GM12864 (cell line): ENCODE measurements at places on chromosomes 12 and 14.

GRCh38 chr12:131984334-131984733 lies 34.6 kb downstream of the EP400 start:
- no peak for DNase-seq

GRCh38 chr12:11763760-11764520 lies 114.5 kb downstream of the ETV6 start:
- DNase-seq = no peak

DNA sequence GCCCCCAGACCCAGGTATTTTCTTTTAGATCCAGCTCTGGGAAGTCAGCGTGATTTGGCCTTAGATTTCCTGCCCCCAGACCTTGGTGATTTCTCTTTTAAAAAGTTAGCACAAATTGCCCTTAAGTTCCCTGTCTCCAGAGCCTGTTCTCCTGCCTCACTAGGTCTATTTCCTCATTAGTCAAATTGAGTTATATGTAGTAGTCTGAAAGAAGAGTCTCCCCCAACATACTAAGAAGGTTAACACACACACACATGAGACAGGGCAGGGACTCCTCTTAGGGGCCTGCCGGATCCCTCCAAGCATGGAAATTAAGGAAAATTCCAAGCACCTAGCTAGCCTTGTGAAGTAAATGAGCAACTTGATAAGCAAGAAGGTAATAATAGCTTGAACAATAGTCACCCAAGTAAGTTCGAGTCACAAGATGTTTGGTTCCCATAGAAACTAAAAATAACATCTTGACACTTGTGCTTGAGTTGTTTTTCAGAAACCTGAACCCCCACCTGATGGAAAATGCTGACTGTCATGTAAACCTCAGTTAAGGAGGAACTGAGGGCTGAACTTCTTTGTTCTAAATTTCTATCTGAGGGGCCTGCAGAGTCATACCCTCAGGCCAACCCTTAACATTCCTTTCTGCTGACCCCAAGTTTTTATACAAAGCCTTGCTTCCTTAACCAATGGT lies 51.6 kb downstream of the CAND1 start:
- DNase-seq = no peak

- no peak for DNase-seq
Measured at GRCh38 chr12:9404469-9405260, 196.5 kb upstream of the PZP start.

GRCh38 chr14:93065272-93065730 lies 50.4 kb downstream of the ITPK1 start:
- no peak for DNase-seq

DNA sequence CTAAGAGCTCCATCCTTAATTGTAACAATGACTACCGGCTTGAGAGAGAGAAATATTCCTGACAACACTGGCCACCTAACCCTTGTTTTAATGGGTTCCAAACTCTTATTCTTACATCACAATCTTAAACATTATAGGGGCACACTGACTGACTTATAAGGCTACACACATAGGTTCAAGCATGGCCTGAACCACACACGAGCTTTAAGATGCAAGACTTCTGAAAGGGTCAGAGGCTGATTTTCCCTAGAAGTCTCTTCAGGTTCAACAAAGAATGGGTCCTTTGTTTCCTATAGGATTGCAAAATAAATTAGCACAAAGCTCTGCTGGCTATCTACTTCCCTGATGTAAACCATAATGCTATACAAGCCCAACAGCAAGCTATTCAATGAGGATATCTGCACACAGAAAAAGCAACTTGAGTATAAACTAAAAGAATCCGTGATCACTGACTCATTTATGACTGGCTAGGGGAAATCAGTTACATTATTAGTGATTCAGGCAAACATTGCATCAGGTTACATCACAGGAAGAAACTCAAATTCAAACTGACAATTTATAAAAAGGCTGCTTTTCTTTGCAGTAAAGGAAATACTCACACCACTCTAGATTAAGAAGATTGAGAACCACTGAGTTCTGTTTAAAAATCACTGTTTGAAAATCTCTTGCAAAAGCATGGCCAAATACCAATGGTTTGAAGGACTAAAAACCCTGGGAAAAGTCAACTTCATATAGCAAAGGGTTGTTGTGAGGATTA lies 8.5 kb downstream of the BTG1 start:
- no peak for DNase-seq

- no peak for DNase-seq
Measured at GRCh38 chr14:30559638-30560091, 707 bp downstream of the G2E3 start.

GRCh38 chr14:41505491-41505890 lies 101.2 kb upstream of the LRFN5 start:
- no peak for DNase-seq

GRCh38 chr14:32825058-32825457 lies 113.6 kb upstream of the NPAS3 start:
- DNase-seq = no peak

GRCh38 chr12:31220061-31220460 lies 105.9 kb downstream of the SINHCAF start:
- no peak for DNase-seq

GRCh38 chr14:99659333-99659741 lies 14.4 kb downstream of the HHIPL1 start:
- DNase-seq = no peak
